ENCODE measurements at places on chromosomes 3 and 15.
A peak's percentile ranks its signal among the peaks of the same experiment; 100 is the strongest.

DNA sequence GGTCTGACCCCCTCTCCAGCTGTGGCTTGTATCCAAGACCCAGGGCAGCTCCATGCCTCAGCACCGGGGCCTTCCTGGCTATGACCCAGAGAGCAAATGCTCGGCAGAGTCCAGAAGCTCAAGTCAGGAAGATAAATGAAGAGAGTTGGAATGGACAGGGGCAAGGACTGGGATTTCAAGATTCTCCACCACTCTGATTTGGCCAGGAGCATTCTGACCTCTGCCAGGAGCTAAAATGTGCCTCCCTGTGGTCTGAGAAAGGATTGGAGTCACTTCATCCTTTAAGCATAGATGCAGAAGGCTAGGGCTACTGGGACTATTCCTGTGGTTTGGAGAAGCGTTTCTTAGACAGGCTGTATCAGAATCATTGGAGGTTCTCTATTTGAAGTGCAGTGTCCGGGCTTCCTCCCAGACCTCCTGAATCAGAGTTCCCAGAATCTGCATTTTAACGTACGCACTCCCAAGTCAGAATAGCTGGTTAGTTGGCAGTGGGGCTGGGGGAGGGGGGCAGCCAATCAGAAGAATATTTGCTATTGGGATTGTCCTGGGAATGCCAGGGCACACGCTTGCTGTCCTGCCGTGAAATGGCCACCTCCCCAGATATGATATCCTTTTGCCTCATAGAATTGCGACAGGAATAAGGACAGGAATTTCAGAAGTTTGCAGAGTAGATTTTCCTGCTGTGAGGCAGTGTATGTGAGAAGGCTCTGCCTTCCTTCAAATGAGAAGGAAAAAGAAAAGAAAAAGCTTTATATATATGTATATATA lies 57.4 kb downstream of the HRH1 start:
- DNase-seq: no peak

GRCh38 chr15:97961067-97961954 lies 808 bp downstream of the ARRDC4 start:
- peak; percentile 15 for DNase-seq

- DNase-seq: peak; percentile 15
Measured at GRCh38 chr15:79432345-79433275, 474 bp downstream of the MINAR1 start.

- no peak for DNase-seq
Measured at GRCh38 chr3:89649431-89649830, 542.0 kb downstream of the EPHA3 start.

DNA sequence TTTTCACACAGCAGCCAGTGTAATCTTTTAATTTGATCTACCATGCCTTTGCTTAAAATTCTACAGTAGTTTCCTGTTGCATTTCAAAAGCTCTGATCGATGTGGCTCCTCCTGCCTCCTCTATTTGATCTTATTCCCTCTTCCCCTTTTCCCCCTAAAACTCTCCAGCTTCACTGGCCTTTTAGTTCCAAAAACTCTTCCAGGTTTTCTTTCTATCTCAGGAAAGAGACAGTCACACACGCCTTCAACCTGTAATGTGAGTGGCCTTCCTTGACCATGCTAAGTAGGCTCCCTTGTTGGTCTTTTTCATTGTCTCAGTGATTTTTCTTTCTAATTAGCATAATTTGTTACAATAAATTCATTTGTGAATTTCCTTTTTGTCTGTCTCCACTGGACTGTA lies 985 bp downstream of the TEX9 start:
- DNase-seq: no peak

DNA sequence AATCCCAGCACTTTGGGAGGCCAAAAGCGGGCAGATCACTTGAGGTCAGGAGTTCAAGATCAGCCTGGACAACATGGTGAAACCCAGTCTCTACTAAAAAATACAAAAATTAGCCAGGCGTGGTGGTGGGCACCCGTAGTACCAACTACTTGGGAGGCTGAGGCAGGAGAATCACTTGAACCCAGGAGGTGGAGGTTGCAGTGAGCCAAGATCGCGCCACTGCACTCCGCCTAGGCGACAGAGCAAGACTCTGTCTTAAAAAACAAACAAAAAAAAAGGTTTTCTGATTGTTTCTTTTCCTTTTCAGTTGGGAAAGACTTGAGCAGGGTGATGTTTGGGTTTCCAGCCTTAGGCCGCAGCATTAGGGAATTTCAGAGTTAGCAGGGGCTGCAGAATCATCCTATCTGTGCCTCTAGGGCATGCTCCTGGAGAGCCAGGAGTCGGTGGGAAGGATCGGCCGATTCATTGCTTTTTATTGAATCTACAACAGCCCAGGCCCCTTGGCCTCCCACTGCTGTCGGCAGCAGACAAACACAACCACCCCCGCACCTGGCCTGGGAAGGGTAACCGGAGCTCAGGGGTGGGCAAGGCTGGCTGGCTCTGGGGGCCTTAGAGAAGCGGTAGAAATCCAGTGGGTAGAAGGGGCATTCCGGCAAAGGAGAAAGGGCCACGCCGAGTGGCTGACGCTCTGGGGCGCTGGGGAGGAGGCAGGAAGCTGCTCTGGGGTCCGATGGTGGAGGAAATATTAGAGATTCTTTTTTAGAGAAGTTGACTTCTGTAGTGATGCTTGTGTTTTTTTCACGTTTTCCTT lies 6.3 kb downstream of the CHAC1 start:
- no peak for DNase-seq

DNA sequence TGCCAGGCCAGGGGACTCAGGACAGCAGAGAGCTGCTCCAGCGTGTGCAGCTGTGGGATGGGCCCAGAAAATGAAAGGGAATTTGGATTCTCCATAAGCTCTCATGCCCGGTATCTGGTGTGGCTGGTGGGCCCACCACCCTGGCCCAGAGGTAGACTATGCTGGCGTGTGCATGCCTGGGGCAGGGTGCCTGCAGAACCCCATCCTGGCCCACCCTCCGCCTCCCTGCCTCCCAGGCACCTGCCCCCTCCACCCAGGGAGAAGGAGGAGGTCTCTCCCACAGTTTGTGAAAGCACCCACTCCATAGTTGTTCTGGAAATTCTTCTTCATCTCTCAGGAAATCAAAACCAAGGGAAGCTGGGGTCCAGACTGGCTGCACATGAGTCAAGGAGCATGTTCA lies 112.9 kb downstream of the ADCY5 start:
- no peak for DNase-seq

- DNase-seq: peak; percentile 72
Measured at GRCh38 chr15:66251790-66252684, 1.5 kb downstream of the MEGF11 start.

GRCh38 chr3:171132873-171133272 lies 106.4 kb upstream of the SLC2A2 start:
- no peak for DNase-seq

DNA sequence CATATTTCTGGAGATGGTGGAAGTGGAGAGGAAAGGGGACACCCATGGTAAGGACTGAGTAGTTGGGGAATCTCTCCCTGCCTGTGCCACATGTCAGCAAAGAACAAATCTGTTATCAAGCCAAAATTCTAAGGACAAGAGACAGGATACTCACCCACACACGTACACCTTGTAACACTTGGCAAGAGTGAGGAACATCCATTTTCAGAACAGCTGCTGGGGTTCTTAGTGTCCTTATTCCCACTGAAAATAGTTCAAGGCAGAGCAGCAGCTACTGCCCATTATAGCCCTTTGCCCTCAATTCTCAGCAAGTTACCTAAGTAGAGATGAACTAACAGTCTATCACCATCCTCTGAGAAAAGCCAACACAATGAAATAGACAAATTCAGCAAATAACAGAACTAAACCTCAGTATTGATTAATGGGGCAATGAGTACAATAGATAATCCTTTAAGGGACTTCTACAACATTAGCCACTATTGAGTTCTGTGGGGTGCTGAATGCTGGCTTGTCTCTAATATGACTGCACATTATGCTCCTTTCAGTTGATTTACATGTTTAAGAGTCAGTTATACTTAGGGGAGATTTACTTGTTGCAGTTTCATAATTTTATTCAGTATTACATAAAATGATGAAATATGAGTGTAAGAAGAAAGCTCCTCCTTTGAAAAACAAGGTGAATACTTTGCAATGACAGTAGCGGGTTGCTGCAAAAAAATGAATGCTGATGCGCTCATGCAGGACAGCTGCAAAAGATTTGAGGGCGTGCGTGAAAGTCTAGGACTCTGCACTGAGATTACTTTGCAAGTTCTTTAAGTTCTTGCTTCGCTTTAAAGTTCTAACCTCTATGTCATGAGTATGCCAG lies 22.4 kb downstream of the SENP5 start:
- no peak for DNase-seq

GRCh38 chr15:68276668-68277067 lies 877 bp upstream of the FEM1B start:
- no peak for DNase-seq

DNA sequence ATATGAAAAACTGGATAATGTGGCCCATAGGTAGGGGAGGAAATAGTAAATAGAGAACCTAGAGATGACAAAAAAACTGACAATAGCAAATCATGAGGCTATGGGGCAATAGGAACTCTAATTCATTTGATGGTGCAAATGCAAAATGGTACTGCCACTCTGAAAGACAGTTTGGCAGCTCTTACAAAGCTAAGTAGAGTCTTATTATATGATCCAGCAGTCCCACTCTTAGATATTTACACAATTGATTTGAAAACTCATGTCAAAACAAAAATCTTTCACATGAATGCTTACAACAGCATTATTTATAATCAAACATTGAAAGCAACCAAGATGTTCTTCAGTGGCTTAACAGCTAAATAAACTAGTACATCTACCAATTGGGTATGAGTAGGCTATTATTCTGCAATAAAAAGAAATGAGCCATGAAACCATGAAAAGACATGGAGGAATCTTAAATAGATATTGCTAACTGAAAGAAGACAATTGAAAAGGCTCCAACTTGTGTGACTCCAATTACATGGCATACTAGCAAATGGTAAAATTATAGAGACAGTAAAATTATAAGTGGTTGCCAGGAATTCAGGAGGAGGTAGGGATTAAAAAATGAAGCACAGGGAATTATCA lies 321.8 kb upstream of the STAC start:
- no peak for DNase-seq

GRCh38 chr15:28917791-28918140 lies 32.0 kb downstream of the APBA2 start:
- DNase-seq: no peak

- no peak for DNase-seq
Measured at GRCh38 chr15:25385986-25386385, 52.8 kb downstream of the UBE3A start.

GRCh38 chr3:32934150-32934742 lies 17.2 kb upstream of the CCR4 start:
- DNase-seq: peak; percentile 40

DNA sequence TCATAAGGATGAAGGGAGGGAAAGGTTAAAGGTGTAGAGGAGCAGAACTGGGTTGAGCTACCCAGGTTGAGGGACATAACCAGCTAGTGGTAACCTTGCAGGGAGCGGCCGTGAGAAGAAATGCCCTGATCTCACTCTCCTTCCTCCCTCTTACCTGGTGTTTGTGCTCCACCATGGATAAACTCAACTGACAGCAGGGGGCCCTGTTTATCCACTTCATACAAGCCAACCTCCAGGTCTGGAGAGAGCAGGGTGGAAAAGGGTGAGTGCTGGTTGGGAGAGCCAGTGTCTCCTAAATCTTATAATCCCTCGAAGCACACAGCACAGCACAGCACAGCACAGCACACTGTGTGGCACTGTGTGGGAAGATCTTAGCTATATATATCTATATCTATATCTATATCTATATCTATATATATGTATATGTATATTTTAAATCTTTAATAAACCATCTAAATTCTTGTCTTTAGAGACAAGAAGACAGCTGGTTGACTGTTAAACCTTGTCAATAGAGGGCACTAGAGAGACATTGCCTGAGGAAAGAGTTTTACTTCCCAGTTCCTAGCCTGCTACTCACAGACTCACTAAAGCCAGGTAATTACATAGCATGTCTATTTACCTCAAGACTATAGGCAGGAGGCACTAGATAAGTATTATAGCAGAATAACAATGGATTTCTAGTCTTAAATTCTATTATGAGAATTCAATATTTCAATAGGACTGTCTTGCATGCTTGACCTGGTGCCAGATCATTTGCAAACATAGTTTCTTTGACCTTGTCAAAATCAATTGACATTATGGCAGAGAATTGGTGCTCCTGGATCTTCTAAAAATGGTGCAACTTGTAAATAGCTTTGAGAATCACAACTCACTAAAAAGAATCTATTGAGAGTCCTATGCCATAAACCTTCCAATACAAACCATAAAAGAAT lies 21.7 kb upstream of the FMN1 start:
- DNase-seq: no peak

DNA sequence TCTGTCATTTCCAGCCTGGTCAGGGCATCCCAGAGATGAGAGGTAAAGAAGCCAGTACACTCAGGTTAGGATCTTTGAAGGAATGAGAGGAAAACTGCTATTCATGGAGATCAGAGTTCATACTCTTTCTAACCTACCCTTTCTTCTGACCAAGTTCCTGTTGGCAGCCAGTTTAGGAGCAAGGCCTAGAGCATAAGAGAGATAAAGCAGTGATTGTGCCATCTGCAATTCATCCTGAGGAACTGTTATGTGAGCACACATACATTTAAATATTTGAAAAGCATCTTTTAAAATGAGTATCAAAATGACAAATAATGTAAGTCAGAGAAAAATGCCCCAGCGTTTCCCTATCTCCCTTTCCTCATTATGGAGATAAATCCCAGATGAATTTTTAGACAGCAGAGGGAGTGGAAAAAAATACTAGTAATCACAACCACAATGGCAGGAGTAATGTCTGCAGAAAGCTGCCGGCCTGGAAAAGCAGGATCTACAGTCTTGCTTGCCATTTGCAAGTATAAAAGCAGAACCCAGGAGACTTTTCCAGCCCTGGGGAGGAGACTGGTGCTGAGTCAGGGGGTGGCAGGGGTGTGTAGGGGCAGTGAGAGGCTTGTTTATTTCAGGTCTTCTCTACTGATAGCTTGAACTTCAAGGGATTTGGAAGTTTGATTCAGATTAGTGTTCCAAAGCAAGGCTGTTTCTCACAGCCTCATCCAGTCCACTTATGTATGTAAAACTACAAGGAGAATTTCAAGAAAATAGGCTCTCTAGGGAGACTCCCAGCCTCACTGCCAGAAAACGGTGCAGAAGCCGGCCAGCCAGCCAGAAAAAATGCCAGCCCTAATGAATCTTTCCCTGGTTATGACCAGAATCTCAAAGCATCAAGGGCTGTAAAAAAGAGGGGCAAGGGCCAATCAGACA lies 1052.4 kb downstream of the TUSC7 start:
- DNase-seq: no peak

- no peak for DNase-seq
Measured at GRCh38 chr3:81218023-81218422, 543.4 kb downstream of the GBE1 start.

- no peak for DNase-seq
Measured at GRCh38 chr3:190747571-190747970, 114.9 kb downstream of the GMNC start.

GRCh38 chr3:131711114-131711768 lies 208.5 kb upstream of the MRPL3 start:
- DNase-seq: no peak

GRCh38 chr3:105399611-105400010 lies 32.9 kb downstream of the ALCAM start:
- DNase-seq: no peak
